ENCODE measurements at places on chromosomes 2 and 18. TPM values are rescaled to one million over a fixed set of nuclear protein-coding genes. Genes with fewer than 3 reads are reported as not detected.

DNA sequence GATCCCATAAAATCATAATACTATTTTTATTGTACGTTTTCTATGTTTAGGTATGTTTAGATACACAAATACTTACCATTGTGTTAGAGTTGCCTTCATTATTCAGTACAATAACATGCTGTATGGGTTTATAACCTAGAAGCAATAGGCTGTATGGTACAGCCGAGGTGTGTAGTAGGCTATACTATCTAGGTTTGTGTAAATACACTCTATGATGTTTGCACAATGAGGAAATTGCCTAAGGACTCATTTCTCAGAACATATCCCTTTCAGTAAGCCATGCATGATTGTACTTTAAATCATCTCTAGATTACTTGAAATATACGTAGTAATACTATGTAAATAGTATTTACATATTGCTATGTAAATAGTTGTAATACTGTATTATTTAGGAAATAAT lies 156.7 kb downstream of the CDCA7 start:
- DNase-seq, result no peak

The TTN gene
- polyA plus RNA-seq, result 0.17 TPM

The MEP1B gene
- polyA plus RNA-seq, result 0.10 TPM

DNA sequence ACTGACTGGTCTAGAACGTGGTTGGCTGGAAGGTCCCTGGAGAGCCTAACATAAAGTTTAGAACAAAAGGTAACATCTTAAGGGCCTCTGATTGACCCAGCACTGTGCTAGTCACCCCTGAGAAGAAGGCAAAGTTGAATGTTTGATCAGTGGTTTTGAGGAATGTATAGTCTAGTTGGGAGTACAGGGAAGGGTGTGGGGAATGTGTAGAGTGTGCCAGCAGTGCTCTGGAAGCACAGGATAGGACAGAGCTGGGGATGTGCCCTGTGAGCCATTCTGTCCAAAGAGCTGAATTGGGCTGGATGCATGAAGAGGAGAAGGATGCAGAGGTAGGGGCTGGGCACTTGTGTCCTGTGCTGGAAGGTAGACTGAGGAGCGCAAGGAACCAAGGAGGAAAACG lies 41.0 kb upstream of the DOCK10 start:
- no peak for DNase-seq

DNA sequence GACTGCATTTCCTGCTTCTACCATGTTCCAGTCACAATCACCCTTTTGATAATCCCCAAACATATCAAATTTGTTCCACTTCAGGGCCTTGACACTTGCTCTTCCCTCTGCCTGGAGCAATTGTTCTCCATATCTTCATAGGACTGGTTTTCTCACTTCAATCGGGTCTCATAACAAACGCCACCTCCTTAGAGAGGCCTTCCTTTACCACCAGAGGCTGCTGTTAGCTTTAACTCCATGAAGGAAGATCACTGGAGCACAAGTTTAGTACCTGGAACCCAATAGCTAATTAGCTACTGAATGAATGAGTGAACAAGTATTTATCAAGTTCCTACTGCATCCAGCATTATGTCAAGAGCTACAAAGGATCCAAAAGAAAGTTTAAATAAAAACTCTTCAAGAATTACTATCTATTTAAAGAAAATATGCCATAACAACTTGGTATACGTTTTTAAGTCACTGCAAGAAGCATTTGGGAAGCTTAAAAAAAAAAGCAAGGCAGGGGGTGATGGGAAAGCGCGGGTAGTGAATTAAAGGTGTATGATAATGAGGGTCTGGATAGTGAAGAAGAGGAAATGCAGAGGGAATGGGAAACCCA lies 58.8 kb downstream of the BAZ2B start:
- DNase-seq, result no peak

The SGPP2 gene
- 12.5 TPM for polyA plus RNA-seq

- no peak for DNase-seq
Measured at GRCh38 chr2:182822733-182823132, 43.7 kb downstream of the FRZB start.

DNA sequence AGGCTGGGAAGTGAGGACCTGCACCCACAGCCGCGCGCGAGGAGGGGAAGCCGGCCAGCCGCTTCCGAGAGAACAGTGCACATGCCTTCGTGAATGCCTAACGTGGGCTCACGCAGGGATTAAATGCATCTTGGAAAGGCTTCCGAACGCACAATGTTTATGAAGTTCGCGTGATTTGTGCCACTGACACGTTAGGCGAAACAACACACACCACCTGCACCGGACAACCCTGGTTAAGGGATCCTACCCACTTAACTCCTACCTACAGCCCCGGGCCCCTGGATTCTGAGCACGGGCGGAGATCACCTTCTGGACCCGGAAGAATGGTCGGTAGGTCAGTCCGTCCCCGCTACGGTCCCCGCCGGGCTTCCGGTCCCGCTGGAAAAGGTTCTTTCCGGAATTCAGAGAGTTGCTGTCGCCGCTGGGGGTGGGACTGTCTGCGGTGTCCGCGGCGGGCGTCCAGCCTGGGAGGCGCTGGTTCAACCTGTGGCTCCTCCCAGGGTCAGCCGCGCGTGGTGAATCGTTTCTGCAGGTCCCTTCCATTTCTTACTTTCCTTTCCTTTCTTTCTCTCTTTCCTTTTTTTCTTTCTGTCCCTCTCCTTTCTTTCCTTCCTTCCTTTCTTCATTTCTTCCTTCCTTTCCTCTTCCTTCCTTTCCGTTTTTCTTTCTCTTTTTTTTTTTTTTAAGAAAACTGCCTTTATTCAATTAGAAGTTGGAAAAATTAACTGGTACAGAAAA lies at the start of gene MTIF2:
Gene MTIF2, minus strand, starts transcription at position 325 of the 738 bp plus-strand sequence. CDS start 5,373 bp downstream, outside the sequence.
- DNase-seq, result peak; percentile 94

GRCh38 chr2:156892467-156893281 lies 364.8 kb upstream of the GALNT5 start:
- no peak for DNase-seq

- no peak for DNase-seq
Measured at GRCh38 chr2:101794141-101794540, 96.6 kb downstream of the MAP4K4 start.

DNA sequence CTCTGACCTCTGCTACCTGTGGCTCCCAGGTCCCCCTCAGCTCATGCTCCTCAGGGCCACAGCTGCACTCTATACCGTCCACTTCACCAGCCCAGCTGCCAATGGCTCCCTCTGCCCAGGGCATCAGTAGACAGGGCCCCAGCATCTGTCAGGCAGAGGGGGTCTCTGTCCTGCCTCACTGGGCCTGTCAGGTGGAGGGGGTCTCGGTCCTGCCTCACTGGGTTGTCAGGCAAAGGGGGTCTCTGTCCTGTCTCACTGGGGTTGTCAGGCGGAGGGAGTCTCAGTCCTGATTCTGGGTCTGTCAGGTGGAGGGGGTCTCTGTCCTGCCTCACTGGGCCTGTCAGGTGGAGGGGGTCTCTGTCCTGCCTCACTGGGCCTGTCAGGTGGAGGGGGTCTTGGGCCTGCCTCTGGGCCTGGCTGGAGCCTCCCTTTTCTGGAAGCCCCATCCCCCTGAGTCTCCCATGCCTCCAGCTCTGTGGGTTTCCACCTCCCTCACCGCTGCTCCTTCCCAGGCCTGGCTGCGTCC lies 19.9 kb downstream of the SNORC start:
- DNase-seq, result no peak

The SIX3 gene
- polyA plus RNA-seq, result not detected

DNA sequence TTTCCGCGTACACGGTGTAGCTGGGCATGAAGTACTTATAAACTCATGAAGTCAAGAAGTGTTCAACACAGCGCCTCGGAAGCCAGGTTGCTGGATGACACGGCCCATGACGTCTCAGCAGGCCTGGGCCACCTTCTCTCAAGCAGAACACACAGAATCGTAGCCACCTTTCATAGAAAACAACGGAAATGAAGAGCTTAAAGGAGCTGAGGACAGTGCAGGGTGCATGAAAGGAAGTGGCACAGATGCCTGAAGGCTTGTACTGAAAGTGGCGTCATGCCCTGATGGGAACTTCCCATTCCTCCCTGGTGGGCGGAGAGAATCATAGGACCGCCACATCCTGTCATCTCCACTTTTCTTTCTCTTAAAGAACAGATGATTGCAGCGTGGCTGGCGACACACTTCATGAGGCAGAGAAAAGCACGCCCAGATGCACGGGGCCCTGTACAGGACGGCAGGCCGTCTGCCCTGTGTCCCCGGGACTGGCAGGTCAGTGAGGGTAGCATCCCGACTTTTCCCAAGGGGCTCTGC lies 31.1 kb downstream of the HDAC4 start:
- DNase-seq, result no peak

DNA sequence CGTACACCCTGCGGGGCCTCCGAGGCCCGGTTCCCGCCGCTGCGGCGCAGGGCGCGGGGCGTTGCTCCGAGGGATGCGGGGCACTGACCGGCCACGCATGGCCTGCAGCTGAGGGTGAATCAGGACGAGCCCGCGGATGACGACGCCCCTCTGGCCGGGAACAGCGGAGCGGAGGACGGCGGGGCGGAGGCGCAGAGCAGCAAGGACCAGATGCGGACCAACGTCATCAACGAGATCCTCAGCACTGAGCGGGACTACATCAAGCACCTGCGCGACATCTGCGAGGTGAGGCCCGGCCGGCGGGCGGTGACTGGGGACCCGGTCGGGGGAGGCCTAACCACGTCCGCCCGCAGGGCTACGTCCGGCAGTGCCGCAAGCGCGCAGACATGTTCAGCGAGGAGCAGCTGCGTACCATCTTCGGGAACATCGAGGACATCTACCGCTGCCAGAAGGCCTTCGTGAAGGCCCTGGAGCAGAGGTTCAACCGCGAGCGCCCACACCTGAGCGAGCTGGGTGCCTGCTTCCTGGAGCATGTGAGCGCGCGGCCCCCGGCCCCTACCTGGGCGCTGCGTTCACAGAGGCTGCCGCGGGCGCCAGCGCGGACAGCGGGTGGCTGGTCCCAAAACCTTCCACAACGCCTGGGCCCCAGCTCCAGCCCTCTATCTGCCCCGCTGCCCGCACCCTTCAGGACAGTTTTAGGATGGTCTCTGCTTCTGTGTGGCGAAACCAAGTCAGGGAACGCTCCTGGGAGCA lies 53.2 kb downstream of the FAM168B start:
- no peak for DNase-seq

The CXCR4 gene
- 8.9 TPM for polyA plus RNA-seq

- no peak for DNase-seq
Measured at GRCh38 chr2:101486258-101486701, 11.4 kb upstream of the RFX8 start.

Measured in ovary (tissue), 10 donors.